Chondrocyte (in vitro differentiated cells): ENCODE measurements at places on chromosomes 2 and 18. TPM values are rescaled to one million over a fixed set of nuclear protein-coding genes. Genes with fewer than 3 reads are reported as not detected.

The TMEM17 gene
- 2.6 to 3.8 TPM (median 3.8 TPM) in 3 replicates for total RNA-seq

DNA sequence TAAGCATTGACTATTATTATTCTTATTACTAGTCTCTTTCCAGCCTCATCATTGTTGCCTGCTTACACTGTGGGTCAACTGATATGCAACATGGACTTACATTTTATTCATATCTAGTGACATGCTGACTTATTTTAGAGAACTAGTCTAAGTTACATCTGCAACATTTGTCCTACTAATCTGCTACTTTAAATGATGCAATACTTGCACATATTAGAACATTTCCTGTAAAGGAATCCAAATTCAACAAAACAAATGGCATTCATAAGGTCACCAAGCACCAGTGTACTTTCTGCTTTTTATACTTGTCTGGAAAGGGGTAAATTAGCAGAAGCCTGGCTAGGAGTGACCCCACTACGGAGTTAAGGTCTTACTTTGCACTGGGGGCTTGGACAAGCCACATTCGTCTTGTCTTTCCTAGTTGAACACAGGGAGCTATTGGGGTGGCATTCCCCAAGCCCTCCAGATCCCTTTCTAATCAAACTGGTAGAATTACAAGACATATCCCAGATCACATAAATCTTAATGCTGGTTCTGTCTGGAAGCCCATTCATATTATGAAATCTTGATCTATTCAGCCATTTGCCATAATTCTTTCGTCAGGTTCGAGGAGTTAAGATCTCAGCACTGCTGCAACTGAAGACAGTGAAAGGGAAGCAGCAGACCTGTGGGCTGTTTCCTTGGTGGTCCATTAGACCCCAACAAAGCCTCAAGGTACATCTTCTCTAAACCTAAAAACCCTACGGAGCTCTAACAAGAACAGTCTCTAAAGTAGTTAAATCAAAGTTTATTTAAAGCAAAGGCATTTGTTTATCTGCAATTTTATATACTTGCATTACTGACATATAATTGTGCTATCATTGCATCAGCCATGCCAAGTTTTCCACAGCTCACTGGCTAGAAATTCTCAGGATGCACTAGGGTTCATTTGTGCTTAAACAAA lies 49.9 kb upstream of the RTN4 start:
- no peak for DNase-seq

The DOK6 gene
- total RNA-seq, result 5.9 to 15.1 TPM (median 8.9 TPM) in 3 replicates

DNA sequence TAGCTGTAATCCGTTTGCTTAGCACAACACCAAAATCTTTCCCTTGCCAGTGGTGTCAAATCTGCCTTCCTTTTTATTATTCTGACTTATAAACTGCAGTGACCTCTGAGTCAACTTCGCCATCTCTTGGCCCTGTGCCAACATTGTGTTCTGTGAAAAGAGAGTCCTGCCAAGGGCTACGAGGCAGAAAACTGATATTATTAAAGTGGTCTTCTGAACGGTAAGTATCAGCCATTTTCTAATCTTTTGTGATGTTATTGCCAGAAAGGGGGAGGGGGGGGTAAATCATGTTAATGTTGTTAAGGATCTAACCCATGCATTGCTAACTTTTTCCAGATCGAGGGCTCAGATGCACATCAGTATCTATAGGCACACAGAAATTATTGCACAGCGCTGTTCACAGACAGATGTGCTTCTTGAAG lies 121.5 kb upstream of the LTBP1 start:
- no peak for DNase-seq

The GPR55 gene
- not detected in 3 replicates for total RNA-seq

The ANKRD62 gene
- total RNA-seq, result not detected in 3 replicates

The DSC2 gene
- total RNA-seq, result 0.58 to 2.3 TPM (median 2.0 TPM) in 3 replicates

GRCh38 chr2:239462191-239462515 lies 61.3 kb upstream of the HDAC4 start:
- DNase-seq, result no peak

DNA sequence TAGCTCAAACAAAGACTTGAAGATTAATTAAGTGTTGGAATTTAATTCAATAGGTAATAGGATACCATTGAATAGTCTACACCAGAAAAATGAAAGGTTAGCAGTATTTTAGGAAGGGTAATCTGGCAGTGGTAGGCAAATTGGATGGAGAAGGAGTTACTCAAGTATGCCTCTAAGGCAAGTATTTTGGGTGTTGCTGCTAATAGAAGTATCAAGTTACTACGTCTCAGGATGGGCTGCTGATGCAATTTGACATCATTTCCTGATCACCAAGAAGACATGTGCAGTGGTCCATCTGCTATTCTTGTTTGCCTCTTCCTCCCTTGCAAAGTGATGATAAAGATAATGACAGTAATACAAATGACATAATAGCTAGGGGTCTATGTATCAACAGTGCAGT lies 485.3 kb downstream of the TGIF1 start:
- DNase-seq, result no peak

The WDR35 gene
- total RNA-seq, result 4.6 to 9.6 TPM (median 4.9 TPM) in 3 replicates

The LRRC30 gene
- total RNA-seq, result not detected in 3 replicates

GRCh38 chr2:19942199-19942598 lies 40.4 kb upstream of the TTC32 start:
- DNase-seq, result no peak

The DNAJC5G gene
- total RNA-seq, result not detected in 3 replicates

GRCh38 chr18:25729072-25729471 lies 361.3 kb downstream of the SS18 start:
- no peak for DNase-seq
